ENCODE measurements at places on chromosomes 12 and 14. TPM values are rescaled to one million over a fixed set of nuclear protein-coding genes. Genes with fewer than 3 reads are reported as not detected.

GRCh38 chr14:89239023-89239422 is 178.0 kb downstream of the FOXN3 start:
- DNase-seq: no peak

The PAX9 gene
- total RNA-seq: not detected

DNA sequence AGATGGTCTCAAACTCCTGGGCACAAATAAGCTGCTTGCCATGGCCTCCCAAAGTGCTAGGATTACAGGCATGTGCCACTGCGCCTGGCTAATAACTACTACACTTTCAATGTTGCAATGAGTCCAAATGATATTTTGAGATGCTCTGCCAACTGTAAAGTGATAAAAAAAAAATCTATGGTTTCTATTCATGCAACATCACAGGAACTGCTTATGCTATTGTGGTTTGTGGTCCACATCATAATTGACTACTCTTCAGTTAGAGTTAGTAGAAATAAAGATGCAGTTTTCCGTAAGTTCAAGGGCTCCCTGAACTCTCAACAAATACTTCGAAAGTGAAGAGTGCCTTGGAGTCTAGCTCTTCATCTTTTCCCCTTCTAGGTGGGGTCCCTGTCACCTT is 239.4 kb downstream of the C12orf75 start:
- no peak for DNase-seq

DNA sequence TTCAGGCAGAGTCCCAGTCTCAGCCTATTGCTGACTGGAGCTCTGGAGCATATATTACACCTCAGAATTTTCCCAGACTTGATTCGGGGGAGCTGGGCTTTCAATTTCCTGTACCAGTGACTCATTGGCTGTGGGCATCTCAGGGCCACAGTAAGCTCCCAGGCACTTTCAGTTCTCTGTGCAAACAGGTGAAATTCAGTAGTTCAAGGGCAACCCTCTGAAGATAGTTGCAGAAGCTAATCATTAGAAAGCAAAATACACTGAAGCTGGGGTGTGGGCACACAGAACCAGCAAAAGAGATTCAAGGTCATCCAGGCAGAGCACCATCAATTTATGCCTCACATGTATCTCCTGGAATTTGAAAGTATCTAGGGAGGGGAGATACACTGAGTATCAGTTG is 8.1 kb upstream of the NIN start:
- DNase-seq: no peak
